ENCODE measurements at places on chromosomes 11 and 22.

GRCh38 chr11:28259177-28259843 is 151.1 kb downstream of the METTL15 start:
- DNase-seq = no peak

GRCh38 chr22:30392661-30393321 is 4.0 kb upstream of the SEC14L2 start:
- DNase-seq = peak; percentile 37

- peak; percentile 56 for DNase-seq
Measured at GRCh38 chr22:39233710-39234471, 10.9 kb downstream of the PDGFB start.

DNA sequence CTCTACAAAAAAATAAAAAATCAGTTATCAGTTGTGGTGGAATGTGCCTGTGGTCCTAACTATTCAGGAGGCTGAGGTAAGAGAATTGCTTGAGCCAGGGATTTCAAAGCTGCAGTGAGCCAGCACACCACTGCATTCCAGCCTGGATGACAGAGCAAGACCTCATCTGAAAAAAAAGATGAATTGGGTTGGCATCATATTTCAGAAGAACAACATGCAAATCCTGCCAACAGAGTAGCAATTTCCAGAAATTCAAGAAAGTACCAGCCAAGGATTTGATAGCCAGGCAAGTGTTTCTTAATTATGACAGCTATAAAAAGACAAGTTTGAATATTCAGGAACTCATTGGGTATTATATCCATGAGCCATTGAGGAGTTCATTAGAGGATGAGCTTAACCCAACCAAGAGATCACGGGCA is 75.2 kb downstream of the USP47 start:
- DNase-seq = no peak

GRCh38 chr11:46207270-46207669 is 70.2 kb upstream of the CREB3L1 start:
- DNase-seq = no peak

GRCh38 chr11:46278387-46279125 is 1.1 kb downstream of the CREB3L1 start:
- DNase-seq = no peak
